ENCODE measurements at places on chromosomes 3 and 15.

DNA sequence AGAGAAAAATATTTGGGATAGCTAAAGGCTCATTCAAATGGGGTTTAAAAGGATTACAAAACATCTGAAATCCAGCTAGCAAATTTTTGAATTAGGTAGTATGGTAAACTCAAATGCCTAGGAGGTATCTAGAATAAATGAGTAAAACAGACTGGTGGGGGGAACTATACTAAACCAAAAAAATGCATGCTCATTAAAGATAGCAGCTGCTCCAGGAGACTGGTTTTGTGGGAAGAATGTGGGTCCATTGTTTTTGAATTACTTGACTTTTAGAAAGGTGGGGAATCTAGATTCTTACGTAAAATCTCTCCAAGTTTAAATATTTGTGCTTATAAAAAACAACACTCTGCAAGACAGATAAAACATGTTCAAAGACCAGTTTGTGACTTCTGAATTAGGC lies 73.8 kb downstream of the LEKR1 start:
- DNase-seq = no peak

DNA sequence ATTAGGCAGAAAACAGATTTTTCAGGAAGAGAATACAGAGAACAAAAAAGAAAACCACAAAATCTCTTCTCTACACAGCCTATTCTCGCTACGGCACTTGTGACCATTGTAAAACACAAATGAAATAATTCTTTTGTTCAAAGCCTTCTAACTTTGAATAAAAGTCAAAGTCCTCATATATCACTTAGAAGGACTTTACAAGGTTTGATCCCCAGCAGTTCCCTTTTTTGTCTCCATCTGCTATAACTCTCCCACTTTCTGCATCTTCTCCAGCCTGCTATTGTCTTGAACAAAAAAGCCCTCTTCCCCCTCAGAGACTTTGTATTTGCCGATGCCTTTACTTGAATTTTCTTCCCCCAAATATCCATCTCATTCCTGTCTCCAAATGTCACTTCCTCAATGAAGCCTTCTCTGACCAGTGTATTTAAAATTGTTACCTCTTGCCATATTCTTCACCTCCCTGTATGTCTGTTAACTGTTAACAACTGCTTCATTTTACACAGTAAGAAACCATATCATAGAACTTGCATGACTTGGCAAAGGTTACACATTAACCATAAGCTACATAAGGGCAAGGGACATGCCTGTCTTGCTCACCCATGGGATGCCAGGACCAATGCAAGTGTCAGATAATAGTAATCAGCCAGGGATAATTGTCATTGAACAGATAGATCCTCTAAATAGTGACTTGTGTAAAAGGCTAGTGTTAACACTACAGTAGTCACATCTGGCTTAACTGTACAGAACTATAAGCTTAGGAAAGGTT lies 122.4 kb downstream of the CBLB start:
- no peak for DNase-seq

DNA sequence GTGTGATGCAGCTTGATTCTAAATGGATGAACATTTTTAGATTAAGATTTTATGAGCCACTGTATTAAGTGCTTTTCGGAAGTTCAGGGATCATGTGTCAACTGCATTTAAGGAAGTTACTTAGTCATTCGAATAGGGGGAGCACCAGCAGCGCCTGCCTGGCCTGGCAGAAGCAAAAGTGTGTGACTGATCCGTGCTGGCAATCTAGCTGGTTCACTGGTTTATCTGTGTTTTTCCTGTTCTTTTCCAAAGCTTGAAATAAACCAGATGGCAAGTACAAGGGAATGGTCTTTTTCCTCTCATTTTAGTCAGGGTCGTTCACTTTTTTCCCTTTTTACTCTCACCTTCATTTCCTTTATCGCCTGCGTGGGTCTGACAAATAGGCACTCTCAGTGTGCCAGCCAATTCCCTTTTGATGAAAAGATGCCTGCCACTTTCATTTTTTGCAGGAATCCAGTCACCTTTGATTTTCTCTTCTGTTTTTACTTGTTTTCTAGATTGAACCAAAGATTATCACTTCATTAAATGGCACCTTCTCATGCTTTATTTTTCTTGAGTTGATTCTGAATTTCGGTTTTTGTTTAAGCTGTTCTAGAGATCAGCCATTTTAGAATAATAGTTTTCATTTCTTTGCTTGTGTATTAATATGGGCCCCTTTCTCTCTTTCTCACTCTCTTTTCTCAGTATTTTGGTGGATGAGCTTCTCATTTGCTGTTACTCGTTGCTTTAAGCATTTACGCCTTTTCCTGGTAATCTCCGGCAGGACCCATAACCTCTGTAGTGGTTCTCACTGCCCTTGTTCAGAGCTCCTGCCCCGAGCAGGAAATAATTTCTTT lies 2.8 kb downstream of the ABHD2 start:
- no peak for DNase-seq

GRCh38 chr15:81825136-81825535 lies 220.7 kb downstream of the MEX3B start:
- DNase-seq = no peak

GRCh38 chr15:91865950-91866349 lies 12.4 kb downstream of the SLCO3A1 start:
- DNase-seq = no peak

DNA sequence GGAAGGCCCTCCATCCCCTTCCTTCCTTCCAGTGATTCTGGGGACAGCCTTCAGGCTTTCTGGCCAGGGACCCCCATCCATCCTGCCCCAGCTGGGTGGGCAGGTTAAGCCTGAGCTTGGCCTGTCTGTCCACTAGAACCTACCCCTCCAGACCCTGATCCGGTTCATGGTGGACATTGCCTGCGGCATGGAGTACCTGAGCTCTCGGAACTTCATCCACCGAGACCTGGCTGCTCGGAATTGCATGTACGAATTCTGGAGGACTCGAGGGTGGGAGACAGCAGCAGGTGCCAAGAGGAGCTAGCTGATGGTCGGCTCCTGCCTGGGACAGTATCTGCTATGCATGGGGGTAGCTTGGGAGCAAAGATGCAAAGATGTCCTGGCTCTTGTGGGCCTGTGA lies 13.9 kb downstream of the TYRO3 start:
- no peak for DNase-seq

DNA sequence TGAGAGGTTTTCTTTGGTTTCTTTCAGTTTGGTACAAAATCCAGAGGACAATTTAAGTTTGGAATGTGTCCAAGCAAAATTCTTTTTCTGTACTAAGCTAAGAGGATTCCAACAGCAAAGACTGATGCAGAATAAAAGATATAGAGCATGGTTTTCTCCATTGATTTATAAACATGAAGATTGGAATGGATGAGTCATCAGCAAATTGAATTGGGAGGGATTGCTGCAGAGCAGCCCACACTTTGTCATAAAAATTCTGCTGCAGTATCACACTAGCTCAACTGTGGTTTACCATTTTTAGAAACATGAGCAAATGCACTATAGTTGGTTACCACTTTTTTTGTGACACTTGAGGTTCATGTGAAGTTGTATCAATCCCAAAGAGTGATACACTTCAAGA lies 16.1 kb upstream of the LARP6 start:
- no peak for DNase-seq

GRCh38 chr3:113063126-113063894 lies 72.5 kb downstream of the GTPBP8 start:
- no peak for DNase-seq

- no peak for DNase-seq
These were observed 36.7 kb downstream of the ARHGEF3 start for GRCh38 chr3:56764904-56765547.

- DNase-seq = no peak
These were observed 1.9 kb upstream of the LOXL1 start for GRCh38 chr15:73924171-73924921.

DNA sequence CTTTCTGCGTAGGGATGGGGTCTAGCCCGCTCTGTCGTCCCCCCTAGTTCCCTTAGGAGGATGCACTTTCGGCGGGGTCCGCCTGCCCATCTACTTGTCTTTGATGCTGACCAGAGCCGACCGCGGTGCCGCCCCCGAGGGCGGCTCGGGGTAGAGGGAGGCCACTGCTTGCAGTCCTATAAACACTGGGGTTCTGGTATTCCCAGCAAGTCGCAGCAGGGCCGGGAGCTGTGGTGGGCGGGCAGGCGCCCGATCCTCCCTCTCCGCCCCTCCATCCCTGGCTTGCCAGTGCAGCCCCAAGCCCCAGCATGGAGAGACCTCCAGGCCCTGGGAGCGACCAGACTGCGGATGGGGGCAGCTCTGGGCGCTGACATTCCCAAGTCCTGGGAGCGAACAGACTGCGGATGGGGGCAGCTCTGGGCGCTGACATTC lies 830 bp downstream of the SEMA4B start:
- no peak for DNase-seq

DNA sequence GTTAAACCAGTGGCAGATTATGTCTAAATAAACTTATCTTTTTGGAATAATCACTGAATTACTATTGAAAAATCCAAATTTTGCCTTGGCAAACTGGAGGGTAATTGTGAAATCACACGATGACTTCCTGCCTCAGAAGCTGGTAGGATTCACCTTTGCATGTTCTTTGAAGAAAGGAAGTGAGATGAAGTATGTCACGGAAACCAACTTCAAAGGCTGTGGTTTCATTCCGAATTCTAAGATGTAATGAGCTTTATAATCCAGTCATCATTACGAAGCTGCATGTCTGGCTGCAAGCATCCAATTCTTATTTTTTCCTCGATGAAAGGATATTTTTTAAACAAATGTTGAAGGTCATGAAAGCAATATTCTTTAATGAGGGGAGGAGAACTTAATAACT lies 15.0 kb upstream of the ZBED2 start:
- DNase-seq = no peak

GRCh38 chr3:127161236-127161635 lies 31.7 kb upstream of the PRR23E start:
- no peak for DNase-seq

- DNase-seq = no peak
These were observed 93.7 kb downstream of the FRMD4B start for GRCh38 chr3:69292185-69292584.

GRCh38 chr3:46414739-46415138 lies 7.7 kb downstream of the CCRL2 start:
- DNase-seq = no peak

DNA sequence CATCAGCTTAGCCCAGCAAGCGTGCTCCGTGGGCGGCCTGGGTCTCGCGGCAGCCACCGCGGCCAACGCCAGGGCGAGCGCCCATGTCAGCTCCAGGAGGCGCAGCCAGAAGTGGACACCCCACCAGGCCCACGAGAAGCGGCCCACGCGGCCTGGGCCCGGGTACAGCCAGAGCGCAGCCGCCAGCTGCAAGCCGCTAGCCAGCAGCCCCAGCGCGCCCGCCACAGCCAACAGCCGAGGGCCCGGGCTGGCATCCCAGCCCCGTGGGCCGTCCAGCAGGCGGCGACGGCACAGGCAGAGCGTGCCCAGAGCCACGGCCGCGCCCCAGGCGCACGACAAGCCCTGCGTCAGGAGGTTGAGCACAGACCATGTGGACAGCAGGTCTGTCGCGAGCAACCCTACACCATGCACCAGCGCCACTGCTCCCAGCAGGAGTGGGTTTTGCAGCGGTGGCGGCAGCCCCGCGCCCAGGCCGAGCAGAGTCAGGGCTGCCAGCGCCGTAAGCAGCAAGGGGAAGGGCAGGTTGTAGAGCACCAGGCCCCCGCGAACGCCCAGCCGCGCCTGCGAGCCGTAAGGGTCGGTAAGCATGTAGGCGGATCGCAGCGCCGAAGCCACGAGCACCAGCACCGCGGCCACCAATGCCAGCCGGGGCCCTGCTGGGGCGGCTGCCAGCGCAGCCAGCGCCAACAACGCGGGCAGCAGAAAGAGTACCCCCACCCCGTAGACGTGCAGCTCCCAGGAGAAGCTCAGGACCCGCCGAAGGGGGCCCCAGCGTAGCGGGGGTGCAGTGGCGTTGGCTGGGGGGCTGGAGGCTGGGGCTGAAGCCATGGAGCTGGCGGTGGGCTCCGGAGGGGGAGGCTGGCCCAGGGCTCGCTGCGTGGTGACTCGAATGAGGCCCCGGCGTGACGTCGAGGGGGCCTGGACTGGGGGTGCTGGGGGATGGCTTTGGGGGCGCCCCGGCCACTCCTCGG lies 4.9 kb downstream of the PRRT3 start:
- DNase-seq = no peak

GRCh38 chr3:13251166-13251903 lies 168.8 kb downstream of the NUP210 start:
- no peak for DNase-seq

DNA sequence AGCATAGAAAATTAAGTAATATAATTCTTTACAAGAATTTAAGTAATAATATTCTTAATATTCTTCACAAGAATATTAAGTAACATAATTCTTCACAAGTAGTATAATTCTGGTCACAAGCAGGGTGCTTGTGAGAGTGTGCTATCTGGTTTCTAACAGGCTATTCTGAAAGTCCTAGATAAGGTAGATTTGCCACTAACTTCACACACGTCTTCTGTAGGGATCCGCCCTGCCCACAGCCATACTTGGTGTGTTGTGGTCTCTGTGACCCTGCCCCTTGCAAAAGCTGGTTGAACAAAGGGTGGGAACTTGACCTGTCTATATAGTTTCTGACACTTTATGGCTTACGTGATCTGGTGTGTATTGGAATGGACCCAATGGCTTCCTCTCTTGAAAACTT lies 253.4 kb upstream of the MDFIC2 start:
- no peak for DNase-seq

DNA sequence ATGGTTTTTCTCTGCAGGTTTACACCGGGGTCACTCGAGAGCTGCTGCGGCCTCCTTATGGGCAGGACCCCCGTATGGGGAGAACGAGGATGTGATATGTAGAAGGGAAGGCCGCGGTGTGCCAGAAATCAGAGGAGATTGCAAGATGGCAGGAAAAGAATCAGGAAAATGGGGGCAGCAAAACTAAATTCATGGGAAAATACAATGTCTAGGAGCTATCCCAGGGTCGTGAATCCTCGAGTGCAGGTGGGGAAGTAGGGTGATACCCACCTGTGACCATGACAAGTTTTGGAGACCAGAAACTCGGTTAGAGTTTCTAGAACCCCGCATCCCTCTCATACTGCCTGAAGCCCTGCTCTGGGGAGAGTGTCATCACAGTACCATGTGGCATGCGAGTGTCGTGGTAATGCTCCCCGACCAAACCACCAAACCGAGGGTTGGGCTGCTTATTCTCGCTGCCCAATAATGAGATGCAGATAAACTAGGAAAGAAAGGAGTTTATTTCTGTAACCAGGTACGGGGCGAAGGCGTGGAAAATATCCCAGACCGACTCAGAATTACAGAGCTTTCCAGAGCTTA lies 781 bp downstream of the TRNT1 start:
- DNase-seq = no peak

- DNase-seq = no peak
These were observed 17.6 kb upstream of the CYP11A1 start for GRCh38 chr15:74384881-74385643.

DNA sequence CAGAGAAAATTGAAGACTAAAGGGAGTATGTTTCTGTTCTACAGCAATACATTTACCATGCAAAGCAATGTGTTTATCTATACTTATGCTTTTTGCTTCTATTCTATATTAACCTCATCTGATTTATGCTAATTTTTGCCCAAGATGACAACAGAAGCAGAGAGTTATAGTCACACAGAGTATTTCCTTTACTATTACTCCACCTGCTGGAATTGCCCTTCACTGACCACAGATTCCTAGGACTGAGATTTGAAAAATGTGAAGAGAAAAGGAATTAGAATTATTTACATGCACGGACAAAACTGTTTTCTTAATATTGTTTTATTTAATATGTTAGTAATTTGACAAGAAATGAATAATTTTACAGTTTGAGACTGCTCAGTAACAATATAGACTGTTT lies 745.6 kb downstream of the VGLL3 start:
- DNase-seq = no peak

Data from stimulated activated CD8-positive, alpha-beta memory T cell treated with anti-CD3 and anti-CD28 coated beads, Interleukin-7, amount 100 ng/mL, for 1 hour (primary cell).